ENCODE measurements at places on chromosomes 6 and 20.
A peak's percentile ranks its signal among the peaks of the same experiment; 100 is the strongest.

GRCh38 chr6:53796791-53797190 lies 2.0 kb downstream of the LRRC1 start:
- no peak for DNase-seq

GRCh38 chr6:279341-280029 lies 12.8 kb upstream of the DUSP22 start:
- DNase-seq = peak; percentile 34

- DNase-seq = no peak
Measured at GRCh38 chr6:126182650-126183311, 157.1 kb upstream of the CENPW start.

DNA sequence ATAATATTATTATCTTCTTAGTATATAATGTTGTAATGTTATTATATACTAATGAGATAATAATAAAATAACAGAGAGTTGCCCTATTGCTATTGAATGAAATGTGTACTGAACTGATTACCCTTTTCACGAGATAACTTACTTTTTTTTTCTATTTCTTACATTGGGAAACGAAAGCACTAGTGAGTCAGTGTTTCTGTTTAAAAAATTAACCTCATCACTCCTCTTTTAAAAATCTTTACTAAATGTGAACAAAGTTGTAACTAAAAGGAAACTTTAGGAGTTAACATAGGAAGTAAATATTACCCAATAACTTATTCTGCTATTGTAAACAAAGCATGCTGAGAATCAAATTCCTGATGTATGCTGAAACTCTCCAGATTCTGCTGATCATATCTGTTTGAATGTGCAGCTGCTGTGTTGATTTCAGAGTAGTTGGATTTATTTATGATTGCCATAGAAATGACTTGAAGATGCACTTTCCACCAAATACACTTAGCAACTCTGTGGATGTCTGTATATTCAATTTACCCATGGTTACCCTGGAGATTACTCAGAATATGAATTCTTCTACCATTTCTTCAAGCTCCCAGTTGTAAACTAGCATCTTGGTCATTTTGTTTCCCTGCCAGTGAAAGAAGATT lies 523.4 kb downstream of the TENT5A start:
- no peak for DNase-seq

- DNase-seq = no peak
Measured at GRCh38 chr6:35475573-35475972, 7.4 kb downstream of the RPL10A start.

GRCh38 chr20:986733-987355 lies 15.3 kb downstream of the RSPO4 start:
- DNase-seq = no peak

DNA sequence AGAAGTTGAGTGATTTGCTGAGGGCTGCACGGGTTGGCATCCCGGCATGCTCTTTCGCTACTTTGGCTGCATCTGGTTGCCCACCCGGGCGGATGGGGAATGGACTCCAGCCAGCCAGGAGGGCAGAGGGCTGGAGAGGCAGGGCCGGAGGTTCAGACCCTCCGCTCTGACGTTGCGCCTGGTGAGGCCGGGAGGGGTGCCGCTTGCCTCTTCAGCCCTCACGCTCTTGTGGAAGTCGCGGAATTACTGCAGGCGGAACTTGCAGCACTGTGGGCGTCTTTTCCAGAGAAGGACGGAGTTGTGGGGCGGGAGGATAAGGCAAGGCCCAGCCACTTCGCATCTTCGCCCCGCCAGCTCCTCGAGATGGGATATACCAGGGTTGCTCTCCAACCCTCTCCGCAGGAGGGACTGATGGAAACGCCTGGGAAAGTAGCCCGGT lies 656 bp downstream of the RTEL1 start:
- DNase-seq = no peak

- no peak for DNase-seq
Measured at GRCh38 chr6:132494954-132495353, 18.0 kb downstream of the STX7 start.

GRCh38 chr20:15578113-15578512 lies 995.1 kb downstream of the KIF16B start:
- no peak for DNase-seq

DNA sequence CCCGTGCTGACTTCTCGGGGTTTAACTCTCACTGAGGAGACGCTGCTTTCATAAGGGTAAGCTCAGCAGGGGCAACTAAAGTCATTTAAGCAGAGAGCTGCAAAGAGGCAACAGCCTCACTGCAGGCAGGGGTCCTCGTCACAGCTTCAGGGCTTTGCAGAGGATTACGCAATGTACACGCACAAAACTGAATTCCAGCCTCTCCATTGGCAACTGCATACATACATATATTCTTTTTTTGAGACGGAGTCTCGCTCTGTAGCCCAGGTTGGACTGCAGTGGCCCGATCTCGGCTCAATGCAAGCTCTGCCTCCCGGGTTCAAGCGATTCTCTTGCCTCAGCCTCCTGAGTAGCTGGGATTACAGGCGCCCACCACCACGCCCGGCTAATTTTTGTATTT lies 2.4 kb downstream of the GMEB2 start:
- DNase-seq = no peak

GRCh38 chr6:169784821-169785340 lies 33.5 kb downstream of the ERMARD start:
- DNase-seq = peak; percentile 38

DNA sequence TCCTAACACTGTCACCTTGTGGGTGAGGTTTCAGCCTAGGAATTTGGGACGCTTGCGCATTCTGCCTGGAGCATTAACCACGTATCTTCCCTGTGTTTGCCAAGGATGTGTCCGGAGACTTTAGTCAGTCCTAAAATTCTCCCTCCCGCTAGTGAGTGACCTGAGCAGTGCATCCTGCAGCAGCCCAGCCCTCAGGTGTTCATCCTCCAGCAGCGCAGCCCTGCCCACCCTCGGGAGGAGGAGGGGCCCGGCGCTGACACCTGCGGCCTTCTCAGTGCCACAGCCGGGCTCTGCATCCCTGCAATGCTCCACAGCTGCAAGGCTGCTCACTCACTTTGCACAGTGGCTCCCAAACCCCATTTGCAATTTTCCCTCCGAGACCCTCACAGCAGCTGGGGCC lies 79.5 kb downstream of the ERMARD start:
- DNase-seq = no peak

GRCh38 chr6:159217595-159218275 lies 48.5 kb downstream of the FNDC1 start:
- no peak for DNase-seq

DNA sequence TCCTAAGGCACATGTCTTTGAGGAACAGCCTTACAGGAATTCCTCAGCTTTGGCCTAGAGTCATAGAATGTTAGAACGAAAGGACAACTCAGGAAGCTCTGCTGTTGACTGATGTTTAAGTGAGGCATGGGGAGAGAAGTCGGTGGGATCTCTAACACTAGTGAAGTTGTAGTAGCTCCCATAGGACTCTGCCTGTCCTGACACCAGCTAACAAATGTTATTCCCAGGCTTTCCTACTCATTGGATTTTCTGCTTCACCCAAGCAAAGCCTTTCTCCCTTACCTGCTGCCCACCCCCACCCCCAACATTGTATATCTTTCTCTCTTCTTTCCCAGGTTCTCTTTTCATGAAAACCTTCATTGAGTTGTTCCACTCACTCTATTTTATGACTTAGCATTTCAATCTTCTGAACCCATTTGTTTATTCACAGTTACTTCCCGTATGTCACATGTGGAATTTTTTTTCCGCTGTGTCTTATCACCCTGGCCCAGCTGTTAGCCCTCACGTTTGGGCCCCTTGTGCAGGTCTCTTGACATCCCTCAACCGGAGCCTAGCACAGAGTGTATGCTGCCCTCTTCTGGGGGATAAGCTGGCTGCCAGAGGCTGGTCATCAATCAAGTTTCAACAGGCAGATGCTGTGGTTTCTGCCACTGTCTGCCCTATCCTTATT lies 39.2 kb upstream of the RNF8 start:
- no peak for DNase-seq

DNA sequence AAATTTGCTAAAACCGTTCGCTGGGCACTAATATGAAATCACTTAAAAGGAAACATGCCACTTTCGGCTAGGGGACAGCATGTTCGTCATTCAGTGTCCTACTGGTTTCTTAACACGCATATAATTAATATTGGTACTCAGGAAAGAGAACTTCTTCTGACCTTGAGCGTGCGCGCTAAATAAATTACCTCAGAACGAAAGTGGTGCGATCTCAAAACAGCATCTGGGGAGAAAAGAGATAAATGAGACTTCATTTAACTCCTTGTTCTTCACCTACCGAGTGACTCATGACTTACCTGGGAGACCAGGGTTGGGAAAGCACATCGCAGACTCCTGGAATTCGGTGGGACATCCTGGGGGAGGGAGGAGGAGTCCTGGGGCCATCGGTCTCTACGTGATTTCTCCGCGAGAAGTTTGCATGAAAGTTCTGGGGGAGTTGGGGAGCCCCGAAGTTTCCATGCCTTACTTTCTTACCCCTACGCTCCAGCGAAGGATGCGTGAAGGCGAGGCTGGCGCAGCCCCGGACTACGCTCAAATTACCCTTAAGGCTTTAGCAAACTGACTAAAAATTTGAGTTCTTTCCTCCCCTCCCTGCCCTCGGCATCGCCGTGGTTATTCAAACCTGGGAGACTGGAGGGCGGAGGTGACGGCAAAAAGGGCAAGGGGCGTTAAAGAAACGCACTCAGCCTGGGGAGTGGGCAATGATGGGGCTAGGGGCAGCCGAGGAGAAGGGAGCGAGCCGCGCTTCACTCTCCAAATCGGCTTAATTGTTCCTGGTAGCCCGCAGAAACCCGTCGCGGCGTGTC lies 1.1 kb upstream of the BEND6 start:
- no peak for DNase-seq

DNA sequence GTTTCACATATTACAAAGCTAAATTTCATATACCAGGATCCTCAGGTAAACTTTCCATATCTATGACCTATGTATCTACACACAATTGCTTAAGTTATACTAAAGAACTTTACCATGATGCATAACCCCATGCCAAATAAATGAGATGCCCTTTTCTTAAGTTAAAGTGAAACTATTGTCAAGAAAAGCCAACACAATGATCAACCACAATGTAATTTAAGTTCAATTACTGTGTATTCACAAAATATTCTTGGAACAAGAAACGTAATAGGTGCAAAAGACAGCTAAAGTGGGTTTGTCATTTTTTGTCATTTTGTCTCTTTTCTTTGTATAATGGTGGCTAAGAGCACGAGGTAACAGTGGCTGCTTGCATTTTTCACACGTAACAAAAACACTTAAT lies 158.0 kb upstream of the SHLD1 start:
- no peak for DNase-seq
